Suprapubic skin (tissue), 4 donors: ENCODE measurements at places on chromosomes 3 and 15.

DNA sequence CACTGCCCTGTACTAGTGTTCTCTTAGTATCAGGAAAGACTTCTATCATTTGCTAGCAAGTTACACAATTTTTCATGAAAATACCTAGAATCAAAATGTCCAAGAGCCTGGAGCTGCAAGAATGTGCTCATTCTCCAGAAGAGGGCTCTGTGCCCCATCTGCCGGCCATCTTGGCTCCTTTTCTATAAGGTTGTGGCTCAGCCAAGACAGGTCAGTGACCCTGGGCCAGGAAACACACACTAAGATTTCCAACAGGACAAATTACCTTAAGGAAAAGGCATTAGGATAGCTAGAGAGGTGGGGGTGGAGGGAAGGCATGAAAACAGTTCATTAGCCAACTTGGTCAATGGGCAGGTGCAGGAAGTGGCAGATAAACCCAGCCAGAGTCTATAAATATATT, 20.7 kb downstream of the TIMP4 start:
- H3K27me3 ChIP-seq, result no peaks in the 10 kb centered on the region
- peak overlapping the region; percentile 47 for H3K27ac ChIP-seq
- H3K4me3 ChIP-seq, result no peak overlapping the region
- no peaks in the 10 kb centered on the region for H3K36me3 ChIP-seq

GRCh38 chr15:60656481-60656880, 177.5 kb upstream of the ICE2 start:
- H3K27me3 ChIP-seq, result no peaks in the 10 kb centered on the region
- H3K4me3 ChIP-seq, result no peak overlapping the region
- DNase-seq, result no peak
- H3K27ac ChIP-seq, result no peak overlapping the region
- H3K36me3 ChIP-seq, result no peaks in the 10 kb centered on the region
- peaks cover 27% of the 10 kb centered on the region for H3K4me1 ChIP-seq

GRCh38 chr15:53739651-53740050, 19.8 kb downstream of the WDR72 start:
- no peak overlapping the region for H3K27ac ChIP-seq
- H3K4me1 ChIP-seq, result no peaks in the 10 kb centered on the region
- no peaks in the 10 kb centered on the region for H3K36me3 ChIP-seq
- no peak for DNase-seq
- H3K27me3 ChIP-seq, result no peaks in the 10 kb centered on the region

DNA sequence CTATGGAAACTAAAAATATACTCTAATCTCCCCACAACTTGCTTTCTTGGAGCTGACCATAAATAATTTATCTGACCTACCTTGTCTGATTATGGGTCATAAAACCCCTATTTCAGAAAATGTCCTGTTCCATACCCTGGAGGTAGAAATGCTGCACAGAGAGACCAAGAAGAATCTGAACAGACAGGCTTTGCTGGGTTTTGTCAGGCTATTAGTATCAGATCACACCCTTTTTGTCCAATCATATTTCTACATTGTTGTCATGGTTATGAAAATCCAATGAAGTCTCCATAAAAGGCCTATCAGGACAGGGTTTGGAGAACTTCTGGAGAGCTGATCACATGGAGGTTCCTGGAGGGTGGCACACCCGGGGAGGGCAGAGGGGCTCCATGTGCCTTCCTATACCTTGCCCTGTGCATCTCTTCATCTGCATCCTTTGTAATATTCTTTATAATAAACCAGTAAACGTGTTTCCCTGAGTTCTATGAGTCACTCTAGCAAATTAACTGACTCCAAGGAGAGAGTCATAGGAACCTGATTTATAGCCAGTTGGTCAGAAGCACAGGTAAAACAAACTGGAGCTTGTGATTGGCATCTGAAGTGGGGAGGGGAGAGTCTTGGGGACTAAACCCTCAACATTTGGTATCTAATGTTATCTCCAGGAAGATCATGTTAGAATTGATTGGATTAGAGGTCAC, 58.1 kb downstream of the NGLY1 start:
- no peaks in the 10 kb centered on the region for H3K4me1 ChIP-seq
- no peak for DNase-seq
- H3K4me3 ChIP-seq, result no peak overlapping the region
- H3K27me3 ChIP-seq, result no peaks in the 10 kb centered on the region

GRCh38 chr3:52289747-52290595, 2.3 kb downstream of the GLYCTK start:
- no peak overlapping the region for H3K4me3 ChIP-seq
- H3K36me3 ChIP-seq, result peaks cover 34% of the 10 kb centered on the region
- H3K4me1 ChIP-seq, result peaks cover 24% of the 10 kb centered on the region
- no peak overlapping the region for H3K27ac ChIP-seq
- no peaks in the 10 kb centered on the region for H3K27me3 ChIP-seq
- peak; percentile 62 for DNase-seq

DNA sequence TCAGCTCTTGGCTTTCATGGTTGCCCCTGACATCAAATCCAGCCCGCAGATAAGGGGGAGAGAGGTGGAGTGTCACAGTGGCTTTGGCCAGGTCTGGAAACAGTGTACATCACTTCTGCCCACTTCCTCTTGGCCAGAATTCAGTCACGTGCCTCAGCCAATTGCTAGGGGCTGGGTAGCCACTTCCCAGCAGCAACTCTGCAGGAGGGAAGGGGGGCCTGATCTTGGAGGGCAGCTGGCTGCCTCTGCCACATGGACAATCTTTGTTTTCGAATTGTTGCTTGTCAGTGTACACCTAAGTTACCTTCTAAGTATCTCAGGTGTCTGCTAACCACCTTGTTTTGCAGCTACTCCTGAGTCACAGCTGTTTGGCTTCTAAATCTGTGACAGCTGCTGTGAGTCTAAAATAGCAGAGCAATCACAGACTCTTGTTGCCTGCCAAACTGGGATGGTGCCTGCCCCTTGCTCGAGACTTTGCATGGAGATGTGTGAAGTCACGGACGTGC, 41.0 kb upstream of the LIMD1 start:
- DNase-seq, result no peak
- peaks cover 61% of the 10 kb centered on the region for H3K4me1 ChIP-seq
- no peak overlapping the region for H3K27ac ChIP-seq
- H3K27me3 ChIP-seq, result no peaks in the 10 kb centered on the region
- H3K4me3 ChIP-seq, result no peak overlapping the region

DNA sequence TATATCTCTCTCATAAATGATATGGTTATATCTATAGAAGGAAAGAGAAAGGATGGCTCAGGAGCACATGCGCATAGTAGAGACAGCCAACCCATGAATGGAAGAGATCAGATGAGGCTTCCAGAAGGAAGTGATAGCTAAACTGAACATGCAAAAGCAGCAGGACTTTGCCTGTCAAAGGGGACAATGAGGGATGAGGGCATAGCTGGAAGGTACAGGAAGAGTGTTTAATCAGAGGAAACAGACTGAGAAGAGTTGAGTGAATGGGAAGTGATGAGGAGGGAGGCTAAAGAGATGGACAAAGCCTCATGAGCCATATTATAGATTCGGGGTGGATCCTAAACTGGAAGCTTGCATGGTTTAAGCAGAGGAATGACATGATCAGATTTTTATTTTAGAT, 26.5 kb upstream of the VEPH1 start:
- H3K4me1 ChIP-seq, result no peaks in the 10 kb centered on the region
- H3K27ac ChIP-seq, result no peak overlapping the region
- DNase-seq, result no peak
- no peaks in the 10 kb centered on the region for H3K27me3 ChIP-seq

DNA sequence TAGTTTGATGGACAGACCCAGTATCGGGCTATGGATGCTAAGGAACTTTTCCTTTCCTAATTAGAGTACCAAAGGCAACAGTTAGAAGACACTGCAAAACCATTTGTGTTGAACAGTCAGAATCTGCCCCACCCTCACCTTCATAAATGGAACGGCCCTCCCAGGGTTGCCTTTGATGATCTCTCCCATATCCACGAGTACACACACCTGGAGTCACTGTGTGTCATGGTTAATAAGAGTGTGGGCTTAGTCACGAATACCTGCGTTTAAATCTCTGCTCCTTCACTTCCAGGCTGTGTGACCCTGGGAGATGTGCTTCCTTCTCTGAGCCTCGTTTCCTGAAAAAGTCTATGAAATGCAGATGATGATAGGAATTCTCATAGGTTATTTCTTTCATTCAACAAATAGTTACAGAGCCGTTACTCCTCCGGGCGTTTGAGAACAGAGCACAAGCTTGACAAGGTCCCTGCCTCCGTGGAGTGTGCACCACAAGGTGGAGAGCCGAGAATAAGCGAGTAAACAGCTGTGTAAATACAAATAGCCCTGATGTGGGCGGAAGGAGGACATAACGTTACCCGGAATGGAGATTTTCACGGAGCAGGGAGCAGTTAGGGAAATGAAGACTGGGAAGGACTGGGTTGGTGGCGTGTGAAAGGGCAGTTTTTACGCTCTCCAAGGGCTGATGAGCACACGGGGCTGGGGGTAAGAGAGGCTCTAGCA, 6.7 kb downstream of the SLC51A start:
- no peak for DNase-seq
- H3K27me3 ChIP-seq, result no peaks in the 10 kb centered on the region
- no peaks in the 10 kb centered on the region for H3K36me3 ChIP-seq
- H3K4me1 ChIP-seq, result peaks cover 24% of the 10 kb centered on the region
- H3K27ac ChIP-seq, result no peak overlapping the region
- no peak overlapping the region for H3K4me3 ChIP-seq

- H3K4me1 ChIP-seq, result peaks cover 7% of the 10 kb centered on the region
- no peak overlapping the region for H3K27ac ChIP-seq
- no peaks in the 10 kb centered on the region for H3K36me3 ChIP-seq
- no peak overlapping the region for H3K4me3 ChIP-seq
These were observed 439.0 kb upstream of the ADAMTS9 start for GRCh38 chr3:65126527-65127410.

DNA sequence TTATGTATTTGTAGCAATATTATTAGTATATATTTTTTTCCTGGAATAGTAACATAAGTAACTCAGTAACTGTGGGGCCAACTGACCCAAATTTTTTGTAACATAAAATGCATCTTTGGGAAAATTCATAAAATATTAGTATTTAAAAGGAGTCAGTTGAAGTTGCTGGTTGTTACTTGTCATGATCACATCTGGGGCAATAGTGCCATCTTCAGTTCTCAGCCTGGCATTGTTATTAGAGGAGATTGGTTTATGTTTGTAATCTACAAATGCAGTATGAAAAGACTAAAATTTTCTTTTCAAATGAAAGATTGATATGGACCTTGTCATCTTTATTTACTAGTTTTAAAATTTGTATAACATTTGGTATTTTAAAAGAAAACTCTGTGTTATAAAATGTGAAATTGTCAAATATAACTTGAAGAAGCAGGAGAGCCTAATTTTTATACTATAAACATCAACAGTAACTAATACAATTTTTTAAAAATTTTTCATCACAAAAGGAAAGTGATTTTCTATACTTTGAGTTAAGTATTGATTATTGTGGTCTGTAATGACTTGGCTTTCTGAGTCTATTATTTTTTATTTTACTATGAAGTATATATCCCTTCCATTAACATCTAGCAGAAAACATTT, 38.8 kb upstream of the MLF1 start:
- no peaks in the 10 kb centered on the region for H3K36me3 ChIP-seq
- no peaks in the 10 kb centered on the region for H3K4me1 ChIP-seq
- H3K4me3 ChIP-seq, result no peak overlapping the region
- no peak overlapping the region for H3K27ac ChIP-seq
- no peak for DNase-seq

DNA sequence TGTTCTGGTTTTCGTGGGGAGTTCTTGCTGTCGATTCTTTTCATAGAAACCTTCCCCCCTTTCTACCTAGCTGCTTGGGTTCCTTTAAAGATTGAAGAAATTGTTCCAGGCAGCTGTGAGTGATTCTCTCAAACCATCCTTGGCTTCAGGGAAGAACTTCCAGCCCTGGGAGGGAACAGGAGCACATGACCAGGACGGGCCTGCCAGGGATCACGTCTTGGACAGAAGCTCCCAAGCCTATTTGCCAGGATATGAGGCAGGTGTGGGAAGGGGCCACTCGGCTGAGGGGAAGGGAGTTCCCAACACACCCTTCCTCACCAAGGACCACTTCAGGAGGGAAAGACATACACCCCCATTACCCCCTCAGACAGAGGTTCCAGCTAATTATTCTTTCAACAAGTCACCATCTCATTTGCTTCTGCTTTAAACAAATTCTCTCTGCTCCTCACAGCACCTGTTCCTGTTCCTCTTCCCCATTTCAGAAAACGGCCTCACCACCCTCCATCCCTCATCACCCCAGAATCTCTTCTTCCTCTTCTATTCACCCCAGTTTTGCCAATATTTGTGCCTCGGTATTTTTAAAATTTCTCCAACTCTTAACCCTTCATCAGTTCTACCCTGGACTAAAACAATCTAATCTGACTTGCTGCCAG, 62.5 kb downstream of the WHAMM start:
- H3K4me1 ChIP-seq, result no peaks in the 10 kb centered on the region
- H3K27ac ChIP-seq, result no peak overlapping the region
- no peaks in the 10 kb centered on the region for H3K27me3 ChIP-seq
- H3K4me3 ChIP-seq, result no peak overlapping the region
- no peak for DNase-seq

DNA sequence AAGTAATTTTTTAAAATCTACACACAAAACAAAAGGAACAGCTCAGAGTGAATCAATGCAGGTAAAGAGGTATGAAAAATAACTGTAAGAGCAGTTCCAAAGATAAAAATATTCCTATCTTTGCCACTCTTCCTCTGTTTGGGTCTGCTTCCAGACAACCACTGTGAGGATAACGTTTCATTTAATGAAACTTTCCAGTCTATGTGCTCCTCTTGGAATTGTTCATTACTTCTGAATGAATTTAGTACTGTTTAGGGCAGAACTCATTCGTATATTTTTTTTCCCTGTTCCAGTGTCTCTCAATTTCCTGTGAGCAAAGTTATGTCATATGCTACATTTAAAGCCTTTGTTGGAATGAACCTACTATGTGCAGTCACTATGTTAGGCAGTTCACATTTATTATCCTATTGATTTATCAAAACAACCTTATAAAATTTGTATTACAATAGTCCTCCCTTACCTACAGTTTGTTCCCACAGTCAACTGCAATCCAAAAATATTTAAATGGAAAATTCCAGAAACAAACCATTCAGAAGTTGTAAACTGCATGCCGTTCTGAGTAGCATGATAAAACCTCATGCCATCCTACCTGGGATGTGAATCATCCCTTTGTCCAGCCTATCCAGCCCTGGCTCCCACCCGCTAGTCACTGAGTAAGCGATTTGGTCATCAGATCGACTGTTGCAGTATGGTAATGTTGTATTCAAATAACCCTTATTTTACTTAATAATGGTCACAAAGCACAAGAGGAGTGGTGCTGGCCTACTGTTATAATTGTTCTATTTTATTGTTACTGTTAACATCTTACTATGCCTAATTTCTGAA, 98.1 kb downstream of the TMCC1 start:
- peaks cover 27% of the 10 kb centered on the region for H3K4me1 ChIP-seq
- H3K27me3 ChIP-seq, result no peaks in the 10 kb centered on the region
- H3K36me3 ChIP-seq, result no peaks in the 10 kb centered on the region
- H3K27ac ChIP-seq, result peak overlapping the region; percentile 83
- DNase-seq, result no peak
- H3K4me3 ChIP-seq, result peak overlapping the region; percentile 31

GRCh38 chr3:150602426-150603152, 532 bp upstream of the SELENOT start:
- H3K4me3 ChIP-seq, result peak overlapping the region; percentile 72
- peaks cover 33% of the 10 kb centered on the region for H3K4me1 ChIP-seq
- H3K27me3 ChIP-seq, result no peaks in the 10 kb centered on the region
- no peak for DNase-seq
